ENCODE measurements at places on chromosomes 1 and 21.

- no peak for DNase-seq
These were observed 11.2 kb downstream of the C1orf198 start for GRCh38 chr1:230857077-230857476.

DNA sequence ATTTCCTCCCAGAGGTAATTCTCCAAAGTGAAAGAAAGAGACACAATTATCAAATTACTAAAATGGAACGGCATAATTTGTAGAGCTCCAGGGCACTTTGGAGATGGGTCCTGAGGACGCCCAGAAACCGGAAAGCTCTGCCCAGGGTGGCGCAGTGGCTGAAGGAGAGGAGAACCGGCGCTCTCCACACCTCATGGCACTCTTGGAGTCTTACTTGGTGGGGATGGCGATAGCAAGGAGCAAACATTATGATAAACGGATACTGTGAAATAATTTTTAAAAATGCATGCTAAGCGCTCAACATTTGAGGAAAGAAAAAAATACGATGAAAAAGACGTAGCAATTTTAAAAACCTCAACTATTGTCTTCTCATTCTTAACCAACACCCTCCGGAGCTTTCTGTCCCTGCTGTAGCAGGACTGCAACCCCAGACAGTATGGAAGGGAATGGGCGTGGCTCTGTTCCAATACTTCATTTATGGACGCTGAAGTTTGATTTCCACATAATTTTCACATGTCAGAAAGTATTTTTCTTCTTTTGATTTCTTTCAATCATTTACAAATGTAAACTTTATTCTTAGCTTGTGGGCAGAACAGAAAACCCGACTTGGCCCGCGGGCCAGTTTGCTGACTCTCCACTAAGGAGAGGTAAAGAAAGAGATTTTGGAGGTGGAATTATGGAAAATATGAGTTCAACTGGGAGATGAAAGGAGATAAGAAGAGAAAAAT is 1.1 kb downstream of the S100A11 start:
- no peak for DNase-seq

- no peak for DNase-seq
These were observed 168.5 kb downstream of the SMYD3 start for GRCh38 chr1:246338546-246338945.

- DNase-seq: no peak
These were observed 29.1 kb upstream of the KIAA0040 start for GRCh38 chr1:175221557-175222175.

DNA sequence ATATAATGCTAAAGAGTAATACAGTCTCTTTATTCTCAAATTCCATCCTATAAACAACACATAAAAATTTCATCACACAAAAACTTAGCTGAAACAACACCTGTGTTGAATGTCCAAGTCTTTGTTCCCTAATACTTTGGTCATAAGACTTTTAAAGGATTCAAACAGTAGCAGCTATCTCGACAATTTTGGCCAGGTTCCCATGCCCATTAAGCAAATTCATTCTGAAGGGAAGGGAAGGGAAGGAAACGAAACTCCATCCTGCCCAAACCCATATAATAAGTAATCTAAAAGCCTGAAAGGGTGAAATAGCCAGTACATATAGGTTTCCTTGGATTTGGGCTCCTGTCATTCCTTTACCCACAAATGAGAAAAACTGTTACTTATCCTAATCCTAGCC is 7.5 kb downstream of the IVNS1ABP start:
- DNase-seq: no peak

GRCh38 chr1:226063977-226064815 is 1.7 kb downstream of the H3-3A start:
- no peak for DNase-seq

DNA sequence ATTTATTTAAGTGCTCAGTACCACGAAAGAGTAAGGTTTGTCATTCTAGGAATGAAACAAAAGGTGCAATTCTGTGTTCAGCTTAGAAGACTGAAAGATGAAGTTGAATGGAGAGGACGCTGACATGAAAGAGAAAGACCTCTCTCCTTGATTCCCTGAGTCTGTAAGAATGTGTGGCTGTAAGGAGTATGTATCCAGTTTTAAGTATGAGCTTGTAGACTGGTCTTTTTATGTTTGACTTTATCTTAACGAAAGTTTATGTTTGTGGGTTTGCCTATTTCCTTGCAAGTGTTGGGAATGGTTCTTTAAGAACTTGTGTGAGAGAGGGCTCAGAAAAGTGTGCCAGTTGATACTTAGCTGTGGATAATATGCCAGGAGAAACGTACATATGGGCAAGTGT is 1.4 kb downstream of the CHD1L start:
- no peak for DNase-seq

DNA sequence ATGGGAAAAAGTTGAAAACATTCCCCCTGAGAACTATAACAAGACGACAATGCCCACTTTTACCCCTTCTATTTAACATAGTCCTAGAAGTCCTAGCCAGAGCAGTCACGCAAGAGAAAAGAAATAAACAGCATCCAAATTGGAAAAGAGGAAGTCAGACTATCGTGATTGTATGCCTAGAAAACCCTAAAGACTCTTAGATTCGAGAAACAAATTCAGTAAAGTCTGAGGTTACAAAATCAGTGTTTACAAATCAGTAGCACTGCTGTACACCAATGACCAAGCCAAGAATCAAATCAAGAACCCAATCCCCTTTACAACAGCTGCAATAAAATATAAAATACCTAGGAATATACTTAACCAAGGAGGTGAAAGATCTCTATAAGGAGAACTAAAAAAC is 72.4 kb downstream of the POU2F1 start:
- no peak for DNase-seq

- no peak for DNase-seq
These were observed 45.4 kb upstream of the DIP2A start for GRCh38 chr21:46413365-46413696.

DNA sequence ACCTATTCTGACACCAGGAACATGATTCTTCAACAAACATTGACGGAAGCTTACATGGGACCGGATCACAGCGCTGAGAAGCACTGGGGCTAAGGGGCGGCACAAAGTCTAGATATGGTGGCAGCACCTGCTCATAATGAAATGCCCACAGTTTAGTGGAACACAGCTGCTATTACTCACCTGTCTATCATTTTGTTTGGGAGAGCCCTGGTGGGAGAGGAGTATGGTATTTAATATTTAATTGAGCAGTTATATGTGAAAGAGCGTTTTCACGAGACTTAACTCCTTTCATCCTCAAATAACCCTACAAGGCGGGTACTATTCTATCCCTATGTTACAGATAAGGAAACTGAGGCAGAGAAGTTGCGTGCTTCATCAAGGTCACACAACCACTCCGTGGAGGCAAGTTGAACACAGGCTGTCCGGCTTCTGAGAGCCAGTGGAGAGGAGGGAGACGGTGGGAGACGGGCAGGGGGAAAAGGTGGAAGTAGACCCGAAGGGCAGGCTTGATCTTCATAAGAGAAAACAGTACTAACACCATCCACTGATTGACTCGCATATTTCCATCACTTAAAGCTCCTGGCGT is 790 bp upstream of the TSNAX start:
- no peak for DNase-seq

DNA sequence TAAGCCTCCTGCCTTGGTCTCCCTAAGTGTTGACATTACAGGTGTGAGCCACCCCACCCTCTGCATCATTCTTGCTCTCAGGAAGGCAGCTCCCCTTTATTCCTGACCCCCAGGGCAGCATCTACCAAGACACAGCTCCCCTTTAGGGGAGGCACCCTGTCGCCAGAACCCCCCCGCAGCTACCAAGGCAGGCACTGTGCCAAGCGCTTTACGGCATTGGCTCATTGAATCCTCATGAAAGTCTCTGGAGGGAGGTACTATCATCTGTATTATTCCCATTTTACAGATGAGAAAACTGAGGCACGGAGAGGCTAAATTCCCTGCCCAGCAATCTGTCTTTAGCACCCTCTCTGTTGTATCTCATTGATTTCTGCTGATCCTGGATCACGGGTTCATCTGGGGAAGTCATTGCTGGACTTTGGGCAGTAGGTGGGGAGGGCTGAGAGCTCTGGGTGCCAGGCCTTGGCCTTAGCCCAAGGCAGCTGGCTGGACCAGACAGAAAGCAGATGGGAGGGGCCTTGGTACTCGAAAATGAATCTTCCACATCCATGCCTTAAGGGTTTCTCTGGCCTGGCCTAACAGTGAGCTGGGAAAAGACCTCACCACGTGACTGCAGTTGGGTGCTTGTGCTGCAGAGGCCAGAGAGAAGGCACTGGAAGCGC is 5.9 kb downstream of the PLOD1 start:
- no peak for DNase-seq

DNA sequence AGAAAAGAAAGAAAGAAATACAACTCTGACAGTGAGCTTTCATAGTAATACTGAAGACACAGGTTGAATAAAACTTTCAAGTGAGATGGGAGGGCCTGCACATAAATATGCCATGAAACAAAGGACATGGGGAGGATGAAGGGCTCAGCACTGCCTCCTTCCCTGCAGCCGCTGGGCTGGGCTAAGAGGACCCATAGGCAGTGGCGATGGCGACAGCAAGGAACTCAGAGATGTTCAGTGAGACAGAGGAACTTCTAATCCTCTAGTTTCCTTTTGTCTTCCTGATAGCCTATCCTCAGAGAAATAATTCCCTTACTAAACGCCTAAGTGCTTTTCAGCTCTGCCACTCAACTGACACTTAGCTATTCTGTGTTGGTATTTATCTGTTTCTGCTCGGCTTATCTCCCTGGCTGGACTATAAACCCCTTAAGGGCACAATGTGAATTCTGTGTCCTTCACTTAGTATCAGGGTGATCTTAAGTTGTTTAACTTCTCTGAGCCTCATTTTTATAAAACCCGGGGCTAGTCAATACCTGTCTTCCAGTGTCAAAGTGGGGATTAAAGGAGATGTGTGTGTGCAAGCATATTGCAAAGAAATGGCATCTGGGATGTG is 24.4 kb upstream of the IER5 start:
- DNase-seq: no peak

GRCh38 chr1:67830226-67830625 is 3.0 kb downstream of the GNG12 start:
- DNase-seq: no peak

- no peak for DNase-seq
These were observed 151.1 kb downstream of the PCNX2 start for GRCh38 chr1:233144434-233144833.

DNA sequence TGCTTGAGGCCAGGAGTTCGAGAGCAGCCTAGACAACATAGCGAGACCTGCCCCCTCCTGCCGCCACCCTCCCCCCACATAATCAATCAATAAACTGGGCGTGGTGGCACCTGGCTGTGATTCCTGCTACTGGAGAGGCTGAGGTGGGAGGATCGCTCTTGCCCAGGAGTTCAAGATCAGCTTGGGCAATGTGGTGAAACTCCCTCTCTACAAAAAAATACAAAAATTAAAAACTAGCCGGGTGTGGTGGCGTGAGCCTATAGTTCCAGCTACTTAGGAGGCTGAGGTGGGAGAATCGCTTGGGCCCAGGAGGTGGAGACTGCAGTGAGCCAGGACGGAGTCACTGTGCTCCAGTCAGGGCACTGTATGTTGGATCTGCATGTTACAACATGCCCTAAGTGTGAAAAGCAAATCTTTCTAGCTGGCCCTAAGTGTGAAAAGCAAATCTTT is 7.0 kb upstream of the MDM4 start:
- no peak for DNase-seq

GRCh38 chr21:46119144-46119636 is 21.3 kb downstream of the COL6A2 start:
- no peak for DNase-seq

GRCh38 chr1:46070164-46070814 is 62.1 kb downstream of the PIK3R3 start:
- DNase-seq: no peak

DNA sequence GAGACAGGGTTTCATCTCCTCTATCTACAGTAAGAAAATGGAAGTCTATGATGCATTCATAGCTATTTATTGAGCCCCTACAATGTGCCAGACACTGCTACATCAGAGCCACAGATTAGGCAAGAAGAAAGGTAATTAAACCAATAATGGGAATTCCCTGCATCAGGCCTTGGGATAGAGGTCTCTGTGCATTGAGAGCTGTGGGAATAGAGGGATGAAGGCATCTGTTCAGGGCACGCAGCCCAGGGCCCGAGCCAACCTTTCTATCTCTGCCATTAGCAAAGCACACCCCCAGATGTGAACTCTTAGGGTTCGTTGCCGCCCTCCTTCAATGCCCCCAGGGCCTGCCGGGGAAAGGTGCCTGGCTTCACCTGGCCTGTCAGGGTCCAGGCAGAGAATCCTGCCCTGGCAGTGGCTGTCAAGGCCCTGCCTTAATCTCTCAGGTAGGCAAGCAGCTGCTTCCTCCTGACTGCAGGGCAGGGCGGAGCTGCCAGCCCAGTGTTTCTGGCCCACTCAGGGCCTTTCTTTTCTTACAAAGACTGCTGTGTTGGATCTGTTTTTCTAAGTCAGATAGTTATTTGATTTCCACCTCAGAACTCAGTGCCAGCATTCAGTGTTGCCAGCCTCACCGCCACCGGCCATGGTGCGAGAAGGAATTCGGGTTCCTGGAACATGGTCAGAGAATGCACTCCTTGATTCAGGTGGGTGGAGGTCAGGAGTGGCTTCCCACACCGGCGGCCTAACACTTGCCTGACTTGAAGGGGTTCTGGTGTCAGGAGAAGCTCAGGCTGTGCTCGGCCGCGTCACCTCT is 76.1 kb downstream of the PGM1 start:
- no peak for DNase-seq

DNA sequence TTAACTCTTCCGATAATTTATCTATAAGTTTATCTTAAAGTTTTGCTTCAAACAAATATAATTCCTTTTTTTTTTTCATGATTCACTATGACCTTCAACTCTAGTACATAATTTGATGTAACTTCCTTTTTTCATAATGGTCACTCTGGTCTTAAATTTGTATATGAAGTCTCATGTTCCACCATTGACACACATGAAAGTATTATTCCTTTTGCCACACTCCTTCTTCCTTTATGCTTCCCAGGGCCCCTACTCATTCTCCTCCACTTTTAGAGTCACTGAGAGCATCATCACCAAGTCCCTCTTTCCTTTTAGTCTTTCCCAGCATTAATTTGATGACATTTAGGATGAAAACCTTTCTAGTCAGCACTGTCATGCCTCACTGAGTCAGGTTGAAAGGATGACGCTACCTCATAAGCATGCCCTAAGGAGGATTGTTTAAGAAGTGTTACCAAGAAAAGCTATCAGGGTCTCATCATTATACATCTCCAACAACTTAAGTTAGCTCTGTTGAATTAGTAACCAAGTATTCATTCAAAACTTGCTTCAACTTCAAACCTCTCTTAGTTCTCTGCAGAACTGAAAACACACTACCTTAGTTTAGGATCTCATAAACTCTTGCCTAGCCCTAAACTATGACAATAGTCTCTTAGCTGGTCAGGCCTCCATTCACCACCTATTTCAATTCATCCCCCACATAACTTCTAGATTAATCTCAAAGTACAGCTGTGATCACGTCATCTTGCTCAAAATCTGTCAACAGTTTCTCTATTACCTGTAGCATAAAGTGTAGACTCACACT is 14.5 kb downstream of the AUNIP start:
- no peak for DNase-seq

- DNase-seq: no peak
These were observed 97.0 kb downstream of the GIPC2 start for GRCh38 chr1:78142736-78143135.

- DNase-seq: no peak
These were observed 115.8 kb downstream of the C1orf94 start for GRCh38 chr1:34292472-34292871.

Measured in T-helper 9 cell (primary cell).